ENCODE measurements at places on chromosomes 5 and 9. TPM values are rescaled to one million over a fixed set of nuclear protein-coding genes. Genes with fewer than 3 reads are reported as not detected.

HMGXB3 gene
- total RNA-seq = 19.9 TPM

WDR31 gene
- total RNA-seq = 4.1 TPM

PLAC8L1 gene
- not detected for total RNA-seq

FOXD4L6 gene
- total RNA-seq = not detected

CDKN2B gene
- not detected for total RNA-seq

TEX48 gene
- total RNA-seq = not detected

FBN2 gene
- total RNA-seq = not detected

CDH9 gene
- not detected for total RNA-seq

HMMR gene
- 74.1 TPM for total RNA-seq

CFAP157 gene
- total RNA-seq = not detected

FAM151B gene
- total RNA-seq = 0.32 TPM

LPAR1 gene
- 28.2 TPM for total RNA-seq

TAF11L5 gene
- not detected for total RNA-seq

PLCXD3 gene
- total RNA-seq = 0.03 TPM

LSM11 gene
- 3.9 TPM for total RNA-seq

F12 gene
- 39.4 TPM for total RNA-seq

HAPLN1 gene
- total RNA-seq = 0.07 TPM

AJM1 gene
- 1.7 TPM for total RNA-seq

ZNF608 gene
- total RNA-seq = 24.7 TPM

CKMT2 gene
- total RNA-seq = not detected

ENHO gene
- total RNA-seq = 4.0 TPM

CATSPER3 gene
- total RNA-seq = 1.1 TPM

JADE2 gene
- total RNA-seq = 36.9 TPM

PCDH12 gene
- total RNA-seq = not detected

OTP gene
- total RNA-seq = not detected

SLC46A2 gene
- total RNA-seq = not detected

IRX4 gene
- total RNA-seq = not detected

AGGF1 gene
- total RNA-seq = 18.3 TPM

ACO1 gene
- 36.2 TPM for total RNA-seq

PCDHGA8 gene
- not detected for total RNA-seq

Measured in Caki2 (cell line).